ENCODE measurements at places on chromosomes 6 and 20. TPM values are rescaled to one million over a fixed set of nuclear protein-coding genes. Genes with fewer than 3 reads are reported as not detected.

RIPOR2 gene
- total RNA-seq: 49.7 TPM

TMEM217 gene
- 0.67 TPM for total RNA-seq

ARMC2 gene
- total RNA-seq: 8.0 TPM

NQO2 gene
- total RNA-seq: 18.0 TPM

DNA sequence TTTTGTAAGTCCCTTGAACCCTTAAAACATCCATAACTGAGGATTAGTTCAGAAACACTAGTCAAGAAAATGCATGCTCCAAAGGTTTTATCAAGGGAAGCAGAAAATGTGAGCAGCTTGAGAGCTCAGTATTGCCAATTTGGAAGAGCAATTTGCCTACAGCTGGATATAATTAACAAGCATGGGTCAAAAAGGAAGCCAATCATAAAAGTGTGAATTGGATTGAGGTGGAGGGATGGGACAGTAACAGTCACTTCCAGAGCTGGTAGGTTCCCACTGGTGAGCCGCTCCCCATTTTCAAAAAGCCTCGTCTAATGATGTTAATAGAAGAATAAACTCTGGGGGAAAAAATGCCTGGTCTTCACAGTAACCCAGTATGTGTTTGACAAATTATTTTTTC lies 5.0 kb upstream of the PTPRK start:
- H3K27ac ChIP-seq: no peak overlapping the region
- no peaks in the 10 kb centered on the region for H3K27me3 ChIP-seq
- no peaks in the 10 kb centered on the region for H3K36me3 ChIP-seq
- H3K4me1 ChIP-seq: no peaks in the 10 kb centered on the region
- no peak overlapping the region for H3K4me3 ChIP-seq
- DNase-seq: no peak

DNA sequence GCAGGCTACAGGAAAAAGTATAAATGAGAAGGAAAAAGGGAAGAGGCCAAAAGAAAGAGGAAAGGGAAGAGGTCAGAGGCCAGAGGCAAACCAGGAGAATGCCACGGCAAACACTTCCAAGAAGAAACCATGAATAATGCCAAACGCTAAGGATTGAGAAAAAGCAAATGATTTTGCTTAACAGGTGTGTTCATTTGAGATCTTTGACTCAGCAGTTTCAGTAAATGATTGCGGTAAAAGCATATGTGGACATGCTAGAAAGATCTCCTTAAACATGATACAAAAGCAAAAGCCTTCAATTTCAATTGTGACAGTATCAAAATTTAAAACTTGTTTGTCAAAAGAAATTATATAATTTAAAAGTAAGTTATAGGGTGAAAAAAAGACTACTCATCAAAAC lies 70.6 kb downstream of the UBE3D start:
- H3K27me3 ChIP-seq: no peaks in the 10 kb centered on the region
- H3K4me1 ChIP-seq: no peaks in the 10 kb centered on the region
- no peak for DNase-seq

GRCh38 chr6:4103929-4104328 lies 25.0 kb upstream of the FAM217A start:
- H3K4me3 ChIP-seq: no peak overlapping the region
- H3K36me3 ChIP-seq: no peaks in the 10 kb centered on the region
- H3K27ac ChIP-seq: no peak overlapping the region
- no peak for DNase-seq
- H3K27me3 ChIP-seq: no peaks in the 10 kb centered on the region
- H3K4me1 ChIP-seq: no peaks in the 10 kb centered on the region

- peak overlapping the region; percentile 87 for H3K27ac ChIP-seq
- H3K36me3 ChIP-seq: no peaks in the 10 kb centered on the region
- H3K27me3 ChIP-seq: no peaks in the 10 kb centered on the region
- no peak for DNase-seq
- peaks cover 50% of the 10 kb centered on the region for H3K4me1 ChIP-seq
These were observed 8.7 kb upstream of the RAMACL start for GRCh38 chr6:166595061-166595780.

DNA sequence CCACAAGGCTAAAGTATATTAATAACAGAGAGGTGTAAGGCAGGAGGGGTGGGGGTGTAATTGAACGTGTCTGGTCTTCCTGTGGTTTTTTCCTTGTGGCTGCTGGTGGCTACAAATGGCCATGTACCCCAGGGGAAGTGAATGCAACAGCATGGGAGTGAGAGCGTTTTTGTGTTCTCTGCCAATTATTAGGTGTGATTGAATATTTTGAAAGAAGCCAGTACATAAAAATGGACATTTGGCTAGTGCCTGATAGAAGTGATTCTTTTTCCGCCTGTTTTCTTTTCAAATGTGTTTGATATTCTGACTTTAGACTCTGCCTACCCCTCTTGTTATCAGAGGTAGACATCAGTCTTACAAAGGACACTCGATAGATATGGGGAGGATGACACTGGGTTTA lies 141.3 kb downstream of the PRL start:
- no peaks in the 10 kb centered on the region for H3K4me1 ChIP-seq
- DNase-seq: no peak
- H3K27me3 ChIP-seq: no peaks in the 10 kb centered on the region
- H3K36me3 ChIP-seq: no peaks in the 10 kb centered on the region
- H3K27ac ChIP-seq: no peak overlapping the region

GRCh38 chr6:43433148-43433547 lies 5.8 kb downstream of the ABCC10 start:
- no peak for DNase-seq
- H3K4me1 ChIP-seq: peaks cover 29% of the 10 kb centered on the region
- H3K36me3 ChIP-seq: no peaks in the 10 kb centered on the region
- no peak overlapping the region for H3K27ac ChIP-seq
- H3K4me3 ChIP-seq: no peak overlapping the region

DNA sequence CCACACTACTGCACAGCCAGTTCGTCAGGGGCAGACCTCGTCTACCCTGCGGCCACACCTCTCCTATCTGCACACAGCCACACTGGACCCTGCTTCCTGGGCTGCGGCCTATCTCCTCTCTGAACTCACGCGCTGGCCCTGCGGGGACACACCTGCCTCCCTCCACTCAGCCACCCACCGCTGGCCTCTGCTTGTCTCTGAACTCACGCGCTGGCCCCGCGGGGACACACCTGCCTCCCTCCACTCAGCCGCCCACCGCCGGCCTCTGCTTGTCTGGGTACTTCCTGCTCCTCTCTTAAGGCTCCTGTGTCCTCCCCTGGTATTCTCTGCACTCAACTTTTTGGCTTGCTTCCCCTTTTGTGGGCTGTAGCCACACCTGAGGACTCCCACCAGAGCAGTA lies 52.3 kb downstream of the HUS1B start:
- H3K27ac ChIP-seq: no peak overlapping the region
- H3K27me3 ChIP-seq: no peaks in the 10 kb centered on the region
- no peaks in the 10 kb centered on the region for H3K36me3 ChIP-seq
- DNase-seq: no peak

- DNase-seq: peak; percentile 8
- no peak overlapping the region for H3K27ac ChIP-seq
- no peaks in the 10 kb centered on the region for H3K4me1 ChIP-seq
These were observed 94.3 kb upstream of the OLIG3 start for GRCh38 chr6:137588472-137588871.
